Epithelial cell of proximal tubule (primary cell): ENCODE measurements at places on chromosomes 5 and 9. TPM values are rescaled to one million over a fixed set of nuclear protein-coding genes. Genes with fewer than 3 reads are reported as not detected.

DRD1 gene
- total RNA-seq: not detected in 2 replicates

FSD1L gene
- 1.6 and 1.7 TPM in 2 replicates for total RNA-seq

IFNK gene
- total RNA-seq: not detected in 2 replicates

PCDHA6 gene
- total RNA-seq: not detected in 2 replicates

TMC1 gene
- not detected in 2 replicates for total RNA-seq
